ENCODE measurements at places on chromosomes 2 and 18.
A peak's percentile ranks its signal among the peaks of the same experiment; 100 is the strongest.

DNA sequence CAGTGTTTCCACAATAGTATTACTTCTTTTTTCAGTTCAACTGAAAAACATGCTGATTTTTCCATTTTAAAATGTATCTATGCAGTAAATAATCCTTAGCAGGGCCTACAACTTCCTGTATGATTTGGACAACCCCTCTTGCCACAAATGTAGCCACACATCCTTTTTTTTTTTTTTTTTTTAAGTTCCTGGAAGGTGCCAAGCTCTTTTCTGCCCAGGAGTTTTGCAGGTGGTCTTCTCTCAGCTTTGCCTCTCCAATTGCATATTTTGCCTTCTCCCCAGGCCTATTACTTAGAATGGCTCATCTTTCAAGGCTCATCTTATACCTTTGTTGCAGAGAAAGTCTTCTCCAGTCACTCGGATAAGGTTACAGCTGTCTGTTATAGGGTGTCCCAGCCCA is 11.6 kb downstream of the KLHL14 start:
- DNase-seq = no peak

- no peak for DNase-seq
Observed at GRCh38 chr2:223537115-223537514, 65.0 kb downstream of the SCG2 start.

GRCh38 chr2:86251840-86252266 is 52.6 kb downstream of the MRPL35 start:
- no peak for DNase-seq

- no peak for DNase-seq
Observed at GRCh38 chr2:210557721-210558120, 1.3 kb downstream of the CPS1 start.

GRCh38 chr18:23257686-23258565 is 122.6 kb downstream of the CABLES1 start:
- DNase-seq = peak; percentile 32

GRCh38 chr2:138243372-138243771 is 258.2 kb upstream of the SPOPL start:
- no peak for DNase-seq

GRCh38 chr2:197950724-197951123 is 146.3 kb downstream of the PLCL1 start:
- no peak for DNase-seq

GRCh38 chr2:107383691-107384090 is 443.0 kb upstream of the RGPD4 start:
- DNase-seq = no peak

GRCh38 chr2:128274218-128274617 is 44.5 kb downstream of the HS6ST1 start:
- no peak for DNase-seq

DNA sequence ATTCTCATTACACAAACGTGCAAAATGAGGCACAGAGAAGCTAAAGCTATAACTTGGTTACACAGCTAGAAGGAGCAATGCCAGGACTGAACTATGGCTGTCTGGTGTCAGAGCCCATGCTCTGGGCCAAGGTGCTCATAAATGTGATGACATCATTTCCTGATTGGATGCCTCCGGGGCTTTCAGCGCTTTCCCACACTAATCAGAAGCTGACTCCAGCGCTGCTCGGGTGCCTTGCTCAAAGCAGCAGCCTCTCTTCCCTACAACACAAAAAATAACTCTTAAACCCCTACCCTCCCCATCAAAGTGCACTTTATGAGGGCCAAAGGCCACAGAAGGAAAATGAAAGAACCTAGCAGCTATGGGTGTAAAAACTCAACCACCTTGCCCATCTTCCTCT is 90.7 kb downstream of the STK39 start:
- DNase-seq = no peak

GRCh38 chr2:160305081-160305750 is 105.1 kb upstream of the ITGB6 start:
- no peak for DNase-seq

DNA sequence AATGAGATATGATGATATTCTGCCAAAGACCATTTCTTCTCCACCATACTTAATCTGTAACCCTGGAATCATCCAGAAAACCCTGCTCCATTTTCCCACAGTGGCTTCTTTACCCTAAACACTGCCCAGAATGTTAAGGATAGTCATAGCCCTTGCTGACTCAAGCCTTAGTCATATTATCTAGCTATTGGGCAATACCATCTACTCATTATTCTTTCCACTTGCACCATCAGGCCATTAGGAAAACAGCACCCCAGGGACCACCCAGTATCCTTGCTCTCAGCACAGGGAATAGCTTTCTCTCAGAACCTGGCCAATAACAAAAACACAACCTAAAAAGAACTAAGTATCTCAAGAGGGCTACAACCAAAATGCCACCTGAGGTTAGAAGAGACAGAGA is 445.7 kb upstream of the SLC14A2 start:
- DNase-seq = no peak

GRCh38 chr18:72672364-72673184 is 128.4 kb upstream of the CBLN2 start:
- no peak for DNase-seq

- DNase-seq = no peak
Observed at GRCh38 chr18:46222093-46222492, 117.9 kb downstream of the HAUS1 start.

- DNase-seq = no peak
Observed at GRCh38 chr18:56789004-56789888, 138.1 kb downstream of the WDR7 start.

All from thymus (tissue), 14 donors.